ENCODE measurements at places on chromosomes 13 and 19.

GRCh38 chr19:810077-810855, 11.5 kb downstream of the PLPPR3 start:
- DNase-seq, result no peak

- DNase-seq, result no peak
These were observed 3.1 kb downstream of the ATP12A start for GRCh38 chr13:24683351-24683750.

DNA sequence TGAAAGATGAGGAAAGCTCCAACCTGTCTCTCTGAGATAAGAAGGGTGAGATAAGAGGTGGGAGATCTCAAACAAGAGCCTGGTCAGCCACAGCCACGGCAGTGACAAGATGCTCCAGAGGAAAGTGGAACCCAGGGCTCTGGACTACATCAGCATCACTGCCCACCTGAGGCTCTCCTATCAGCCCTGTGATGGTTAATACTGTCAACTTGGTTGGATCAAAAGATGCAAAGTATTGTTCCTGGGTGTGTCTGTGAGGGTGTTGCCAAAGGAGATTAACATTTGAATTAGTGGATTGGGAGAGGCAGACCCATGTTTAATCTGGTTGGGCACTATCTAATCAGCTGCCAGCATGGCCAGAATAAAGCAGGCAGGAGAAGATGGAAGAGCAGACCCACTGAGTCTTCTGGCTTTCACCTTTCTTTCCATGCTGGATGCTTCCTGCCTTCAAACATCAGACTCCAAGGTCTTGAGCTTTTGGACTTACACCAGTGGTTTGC, 476.6 kb upstream of the NBEA start:
- DNase-seq, result no peak

- DNase-seq, result no peak
These were observed 17.2 kb downstream of the FRY start for GRCh38 chr13:32048816-32049215.

- DNase-seq, result no peak
These were observed 24.8 kb upstream of the PLA2G4C start for GRCh38 chr19:48135411-48135810.

DNA sequence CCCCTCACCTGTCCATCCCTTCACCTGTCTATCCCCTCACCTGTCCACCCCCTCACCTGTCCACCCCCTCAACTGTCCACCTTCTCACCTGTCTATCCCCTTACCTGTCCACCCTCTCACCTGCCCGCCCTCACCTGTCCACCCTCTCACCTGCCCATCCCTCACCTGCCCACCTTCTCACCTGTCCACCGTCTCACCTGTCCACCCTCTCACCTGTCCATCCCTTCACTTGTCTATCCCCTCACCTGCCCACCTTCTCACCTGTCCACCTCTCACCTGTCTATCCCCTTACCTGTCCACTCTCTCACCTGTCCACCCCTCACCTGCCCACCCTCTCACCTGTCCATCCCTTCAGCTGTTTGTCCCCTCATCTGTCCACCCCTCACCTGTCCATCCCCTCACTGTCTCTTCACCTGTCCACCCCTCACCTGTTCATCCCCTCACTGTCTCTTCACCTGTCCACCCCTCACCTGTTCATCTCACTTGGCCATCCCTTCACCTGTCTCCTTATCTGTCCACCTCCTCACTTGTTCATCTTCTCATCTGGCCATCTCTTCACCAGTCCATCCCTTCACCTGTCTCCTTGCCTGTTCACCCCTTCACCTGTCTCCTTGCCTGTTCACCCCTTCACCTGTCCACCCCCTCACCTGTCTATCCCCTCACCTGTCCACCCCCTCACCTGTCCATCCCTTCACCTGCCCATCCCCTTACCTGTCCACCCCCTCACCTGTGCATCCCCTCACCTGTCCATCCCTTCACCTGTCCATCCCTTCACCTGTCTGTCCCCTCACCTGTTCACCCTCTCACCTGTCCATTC, 12.7 kb upstream of the KANK2 start:
- DNase-seq, result no peak

- no peak for DNase-seq
These were observed 10.0 kb downstream of the RFX1 start for GRCh38 chr19:13995878-13996765.

GRCh38 chr13:26183416-26183815, 38.7 kb downstream of the RNF6 start:
- no peak for DNase-seq

DNA sequence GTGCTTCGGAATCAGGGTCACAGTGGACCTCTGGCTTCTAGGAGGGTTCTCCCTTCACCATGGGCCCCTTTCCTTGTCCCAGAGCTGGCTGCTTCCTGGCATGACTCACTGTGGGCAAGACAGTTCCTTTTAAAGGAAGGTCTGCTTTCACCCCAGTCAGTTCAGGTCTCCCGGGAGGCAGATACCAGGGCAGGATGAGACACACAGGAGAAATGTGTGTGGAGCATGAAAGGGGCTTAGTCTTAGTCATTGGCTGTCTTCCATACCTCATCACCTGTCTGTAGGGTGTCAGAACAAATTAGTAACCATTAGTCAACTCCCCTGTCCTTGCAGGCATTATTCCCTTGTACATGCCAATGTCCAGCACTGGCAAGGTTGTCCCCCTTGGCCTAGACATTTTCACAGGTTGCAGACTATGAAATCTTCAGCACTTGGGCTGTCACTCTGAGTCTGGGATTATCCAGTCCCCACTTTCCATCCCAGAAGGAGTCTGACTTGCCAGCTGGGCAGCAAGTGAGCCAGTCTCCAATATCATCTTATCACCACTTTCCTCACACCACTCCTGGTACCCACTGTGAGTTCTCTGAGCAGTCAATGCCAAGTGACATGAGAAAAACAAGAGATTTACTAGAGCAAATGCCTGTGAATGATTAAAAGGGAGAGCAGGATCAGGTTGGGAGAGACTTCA, 76.8 kb upstream of the MEDAG start:
- no peak for DNase-seq

GRCh38 chr19:12953799-12954611, 3.0 kb downstream of the GADD45GIP1 start:
- DNase-seq, result no peak
